ENCODE measurements at places on chromosomes 5 and 9.

DNA sequence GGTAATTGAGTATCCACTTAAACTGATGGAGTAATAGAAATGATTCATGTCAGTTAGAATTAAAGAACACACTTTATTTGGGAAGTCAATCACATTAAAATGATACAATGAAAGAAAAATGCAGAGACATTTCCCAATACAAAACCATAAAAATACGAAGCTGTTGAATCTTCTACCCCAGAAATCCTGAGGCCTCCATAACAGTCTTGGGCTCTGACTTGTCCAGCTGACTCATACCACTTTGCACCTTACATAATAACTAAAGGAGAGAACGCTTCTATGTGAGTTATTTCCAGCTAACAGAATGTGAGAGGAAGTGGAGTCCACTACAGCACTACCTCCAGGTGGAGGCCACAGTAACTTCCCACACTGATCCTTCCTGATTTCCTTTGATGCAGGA lies 305.0 kb downstream of the MRPS30 start:
- DNase-seq: no peak

- no peak for DNase-seq
Observed at GRCh38 chr5:158209219-158209908, 350.4 kb upstream of the CLINT1 start.

DNA sequence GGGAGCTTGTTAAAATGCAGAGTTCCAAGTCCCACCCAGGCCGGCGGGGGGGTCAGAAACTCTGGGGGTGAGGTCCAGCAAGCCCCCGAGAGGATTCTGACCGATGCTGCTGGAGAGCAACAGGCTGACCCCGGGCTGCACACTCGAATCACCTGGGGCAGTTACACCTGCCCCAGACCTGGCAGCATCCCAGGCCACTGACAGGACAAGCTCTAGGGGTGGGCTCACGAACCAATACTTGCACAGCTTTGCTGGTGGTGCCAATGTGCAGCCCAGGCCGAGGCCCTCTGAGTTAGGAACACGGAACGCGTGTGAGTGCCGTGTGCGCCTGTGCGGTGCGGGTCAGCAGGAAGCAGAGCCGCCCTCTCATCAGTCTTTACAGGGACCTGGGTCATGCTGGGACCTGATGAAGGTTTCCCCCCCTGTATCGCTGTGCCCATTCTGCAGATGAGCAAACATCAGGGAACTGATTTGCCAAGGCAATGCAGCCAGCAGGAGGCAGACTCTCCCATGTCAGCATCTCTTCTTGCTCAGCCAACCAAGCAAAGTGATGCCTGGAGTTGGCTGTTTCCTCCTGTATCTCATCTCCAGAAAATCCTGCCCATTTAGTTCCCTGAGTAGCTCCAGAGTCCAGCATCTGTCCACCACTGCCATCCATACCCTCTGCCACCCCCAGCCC lies 16.3 kb downstream of the FAM163B start:
- DNase-seq: no peak

GRCh38 chr9:109733690-109734089 lies 46.3 kb upstream of the PALM2AKAP2 start:
- no peak for DNase-seq

GRCh38 chr5:180959661-180960060 lies 29.0 kb upstream of the BTNL3 start:
- no peak for DNase-seq

GRCh38 chr5:155451106-155451505 lies 437.6 kb downstream of the KIF4B start:
- no peak for DNase-seq

GRCh38 chr9:130699047-130699446 lies 5.5 kb downstream of the EXOSC2 start:
- no peak for DNase-seq

DNA sequence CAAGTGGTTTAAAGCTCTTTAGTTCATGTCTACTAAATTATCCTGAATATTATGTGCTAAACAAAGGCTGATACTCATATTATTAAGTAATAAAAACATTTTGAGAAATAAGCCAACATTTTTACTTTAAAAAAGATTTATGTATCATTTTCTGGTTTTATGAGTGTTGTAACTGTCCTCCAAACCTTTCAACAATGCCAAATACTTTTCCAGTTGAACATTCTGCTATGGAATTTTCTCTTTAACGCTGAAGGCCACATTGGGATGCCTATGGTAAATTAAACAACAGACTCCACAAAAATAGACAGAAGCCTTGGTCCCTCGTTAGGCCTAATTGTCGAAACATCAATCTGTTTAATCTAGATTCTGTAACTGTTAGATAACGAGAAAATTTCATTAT lies 131.3 kb downstream of the GLIS3 start:
- DNase-seq: no peak

GRCh38 chr5:3657364-3658022 lies 61.9 kb downstream of the IRX1 start:
- no peak for DNase-seq

DNA sequence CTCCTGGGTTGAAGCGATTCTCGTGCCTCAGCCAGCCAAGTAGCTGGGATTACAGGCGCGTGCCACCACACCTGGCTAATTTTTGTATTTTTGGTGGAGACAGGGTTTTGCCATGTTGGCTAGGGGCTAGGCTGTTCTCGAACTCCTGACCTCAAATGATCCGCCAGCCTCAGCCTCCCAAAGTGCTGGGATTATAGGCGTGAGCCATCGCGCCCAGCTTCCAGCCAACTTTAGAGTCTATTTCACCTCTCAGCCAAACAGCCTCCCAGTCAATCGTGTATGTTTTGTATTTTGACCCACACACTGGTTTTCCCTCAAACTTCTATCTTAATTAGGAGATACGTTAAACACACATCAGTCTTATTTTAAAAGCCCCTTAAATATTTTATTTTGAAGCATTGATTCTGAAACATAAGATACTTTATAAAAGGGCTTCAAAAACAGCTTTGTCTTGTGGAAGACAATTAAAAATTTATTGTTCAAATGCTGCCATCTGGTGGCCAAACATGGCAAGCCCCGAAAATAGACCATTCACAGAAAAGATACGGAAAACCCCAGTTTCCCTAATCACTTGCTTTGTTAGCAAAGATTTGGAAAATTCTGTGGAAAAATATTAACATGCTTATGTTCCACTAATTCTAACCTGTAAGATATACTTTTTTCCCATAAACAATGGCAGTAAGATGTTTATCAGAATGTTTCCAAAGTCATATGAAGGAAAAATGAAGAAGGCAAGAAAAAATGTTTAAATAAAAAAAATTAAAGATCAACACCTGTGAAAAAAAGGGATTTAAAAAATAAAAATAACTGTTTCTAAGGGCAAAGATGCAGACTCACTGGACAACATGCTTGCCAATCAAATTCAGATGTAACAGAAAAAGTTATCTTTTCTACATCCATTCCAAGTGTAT lies 33.1 kb downstream of the APTX start:
- DNase-seq: peak; percentile 10

DNA sequence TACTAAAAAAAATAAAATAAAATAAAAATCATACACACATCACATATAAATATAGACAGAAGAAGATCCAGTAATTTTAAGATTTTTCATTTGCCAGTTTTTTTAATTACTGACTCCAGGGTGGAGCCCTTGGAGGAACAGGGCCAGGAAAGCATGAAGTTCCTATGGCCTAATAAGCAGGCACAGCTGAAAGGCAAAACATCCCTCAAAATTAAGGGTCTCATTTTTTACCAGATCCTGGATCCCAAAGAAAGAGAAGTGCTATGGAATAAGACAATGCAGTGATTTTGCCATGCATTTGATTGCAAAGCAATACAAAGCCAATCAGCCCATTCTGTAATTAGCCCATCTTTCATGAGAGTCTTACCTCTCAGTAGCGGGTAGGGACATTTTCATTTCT lies 11.3 kb upstream of the DTWD2 start:
- no peak for DNase-seq

DNA sequence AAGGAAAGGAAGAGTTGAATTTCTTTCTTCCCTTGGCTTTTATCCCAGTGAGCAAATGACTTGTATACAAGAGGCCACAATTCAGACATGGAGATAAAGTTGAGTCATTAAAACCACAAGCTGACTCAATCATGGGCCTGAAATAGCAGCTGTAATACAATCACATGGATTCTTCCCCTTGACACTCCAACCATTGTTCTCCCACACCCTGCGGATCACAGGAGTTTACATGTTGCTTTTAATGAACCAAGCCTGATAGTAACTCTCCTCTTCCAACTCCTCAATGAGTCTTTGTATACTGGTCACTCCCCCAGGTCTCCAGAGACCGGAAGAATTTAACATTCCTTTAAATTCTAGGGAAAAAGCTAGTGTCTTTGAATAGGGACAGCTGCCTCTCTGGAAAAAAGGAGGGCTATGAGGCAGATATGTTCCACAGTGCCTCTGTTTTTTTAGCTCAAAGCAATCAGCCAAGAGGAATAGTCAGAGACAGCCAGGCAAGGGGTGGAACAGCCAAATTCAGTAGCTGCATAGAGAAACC lies 32.4 kb downstream of the PCDHGC5 start:
- no peak for DNase-seq

DNA sequence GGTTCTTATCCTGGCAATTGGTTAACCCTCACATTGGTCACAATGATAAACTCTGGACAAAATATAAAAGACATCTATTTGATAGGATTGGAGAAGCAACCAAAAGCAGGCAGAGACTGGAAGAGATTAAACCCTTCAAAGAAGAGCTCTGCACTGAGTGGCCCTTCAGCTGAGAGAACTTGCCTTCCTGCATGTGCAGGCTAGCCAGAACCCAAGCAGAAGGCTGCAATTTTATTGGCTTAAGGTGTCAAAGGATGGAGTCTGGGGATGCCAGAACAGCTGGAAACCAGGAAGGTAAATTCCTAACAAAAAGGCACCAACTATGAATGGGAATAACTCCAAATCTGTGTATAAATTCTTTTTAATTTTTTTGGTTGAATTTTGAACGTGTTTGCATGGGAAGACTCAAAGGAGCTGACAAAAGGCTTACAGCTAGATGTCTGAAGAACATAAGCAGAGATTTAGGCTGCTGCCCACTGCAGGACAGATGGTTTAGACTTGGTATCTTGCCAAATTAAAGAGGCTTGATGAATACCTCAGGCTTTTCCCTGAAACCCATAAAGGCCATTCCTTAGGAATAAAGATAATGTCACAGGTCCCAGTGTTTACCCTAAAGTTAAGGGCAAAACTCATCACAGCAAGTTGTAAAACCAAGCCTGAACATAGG lies 66.3 kb downstream of the NR2F1 start:
- DNase-seq: no peak

GRCh38 chr5:51396797-51397196 lies 13.5 kb downstream of the ISL1 start:
- no peak for DNase-seq

GRCh38 chr9:130895481-130896232 lies 955 bp downstream of the QRFP start:
- DNase-seq: no peak

DNA sequence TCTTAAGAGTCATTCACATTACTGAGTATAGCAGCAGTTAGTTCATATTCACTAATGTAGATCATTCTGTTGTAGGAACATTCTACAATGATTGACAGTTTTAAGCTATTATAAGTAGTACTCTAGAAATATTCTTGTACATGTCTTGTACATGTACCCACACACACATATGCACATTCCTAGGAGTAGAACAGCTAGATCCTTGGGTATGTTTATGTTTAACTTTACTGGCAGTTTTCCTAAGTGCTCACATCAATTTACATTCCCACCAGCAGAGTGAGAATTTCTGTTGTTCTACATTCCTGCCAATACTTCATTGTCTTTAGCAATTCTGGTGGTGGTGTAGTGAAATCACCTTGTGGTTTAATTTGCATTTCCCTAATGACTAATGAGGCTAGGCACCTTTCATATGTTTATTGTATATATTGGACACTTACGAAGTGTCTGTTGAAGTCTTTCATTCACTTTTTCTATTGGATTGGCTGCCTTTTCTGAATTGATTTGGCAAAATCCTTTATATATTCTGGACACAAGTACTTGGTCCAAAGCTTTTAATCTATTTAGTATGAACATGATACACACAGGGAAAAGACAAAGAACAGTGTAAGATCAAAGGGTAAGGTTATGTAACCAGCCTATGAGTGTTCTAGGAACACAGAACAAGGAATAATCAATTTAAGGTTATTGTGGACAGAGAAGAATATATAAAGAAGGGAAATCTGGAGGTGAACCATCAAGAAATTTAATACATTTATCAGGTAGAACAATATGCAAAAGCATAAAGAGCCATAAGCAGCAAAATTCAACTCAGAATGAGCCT lies 95.6 kb downstream of the MLLT3 start:
- DNase-seq: no peak

GRCh38 chr5:36874465-36874864 lies 2.1 kb upstream of the NIPBL start:
- DNase-seq: no peak

DNA sequence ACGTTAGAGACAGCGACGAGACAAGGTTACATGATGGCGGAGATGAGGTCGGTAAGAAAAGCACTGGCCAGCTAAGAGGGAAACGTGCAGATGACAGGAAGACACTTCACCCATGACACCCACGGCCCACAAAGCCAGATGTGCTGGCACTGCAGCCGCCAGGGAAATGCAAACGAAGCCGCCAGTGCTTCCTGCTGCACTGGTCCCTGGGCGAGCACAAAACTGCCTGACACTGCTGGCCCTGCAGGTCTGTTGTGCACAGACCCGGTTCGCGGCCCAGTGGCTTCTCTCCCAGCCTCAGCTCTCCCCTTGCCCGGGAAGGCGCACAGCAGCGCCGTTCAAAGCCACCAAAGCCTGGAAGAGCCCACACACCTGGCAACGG lies 20.3 kb downstream of the QSOX2 start:
- DNase-seq: no peak

DNA sequence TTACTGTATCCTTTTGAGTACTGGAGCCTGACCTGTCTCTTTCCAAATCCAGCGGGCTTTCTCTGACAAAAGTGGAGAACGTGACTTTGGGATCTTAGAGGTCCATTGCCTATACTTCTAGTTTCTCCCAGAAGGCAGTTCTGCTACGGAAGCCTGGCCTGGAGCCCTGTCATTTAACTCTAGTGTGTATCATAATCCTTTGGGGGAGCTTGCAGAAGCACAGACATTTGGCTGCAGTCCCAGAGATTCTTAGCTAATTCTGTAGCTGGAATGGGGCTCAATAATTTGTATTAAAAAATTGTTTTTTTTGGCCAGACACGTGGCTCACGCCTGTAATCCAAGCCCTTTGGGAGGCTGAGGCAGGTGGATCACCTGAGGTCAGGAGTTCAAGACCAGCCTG lies 3.0 kb downstream of the HARS2 start:
- no peak for DNase-seq

DNA sequence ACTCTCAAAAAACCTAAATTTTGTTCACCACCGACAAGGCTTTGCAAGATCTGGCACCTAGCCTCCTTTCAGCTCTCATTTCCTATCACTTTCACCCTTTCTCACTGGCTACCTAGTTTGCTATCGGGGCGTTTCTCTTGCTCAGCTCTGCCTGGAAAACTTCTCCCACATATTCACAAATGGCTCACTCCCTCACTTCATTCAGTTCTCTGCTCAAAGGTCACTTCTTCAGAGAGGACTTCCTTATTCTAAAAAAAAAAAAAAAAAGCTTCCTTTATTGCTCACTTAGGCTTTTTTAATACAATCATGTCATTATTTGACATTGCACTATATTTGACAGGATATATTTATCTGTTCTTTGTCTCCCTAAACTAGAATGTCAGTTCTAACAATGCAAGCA lies 2.1 kb upstream of the SLC25A46 start:
- DNase-seq: no peak

Measured in activated T-helper 1 cell treated with anti-CD3 and anti-CD28 coated beads, Interleukin-2, amount 50 U/mL, for 16 hours (primary cell).